ENCODE measurements at places on chromosomes 2 and 18.

GRCh38 chr2:64605026-64605471 is 48.7 kb downstream of the SERTAD2 start:
- DNase-seq, result no peak

GRCh38 chr2:10064932-10065772 is 15.1 kb downstream of the CYS1 start:
- no peak for DNase-seq

DNA sequence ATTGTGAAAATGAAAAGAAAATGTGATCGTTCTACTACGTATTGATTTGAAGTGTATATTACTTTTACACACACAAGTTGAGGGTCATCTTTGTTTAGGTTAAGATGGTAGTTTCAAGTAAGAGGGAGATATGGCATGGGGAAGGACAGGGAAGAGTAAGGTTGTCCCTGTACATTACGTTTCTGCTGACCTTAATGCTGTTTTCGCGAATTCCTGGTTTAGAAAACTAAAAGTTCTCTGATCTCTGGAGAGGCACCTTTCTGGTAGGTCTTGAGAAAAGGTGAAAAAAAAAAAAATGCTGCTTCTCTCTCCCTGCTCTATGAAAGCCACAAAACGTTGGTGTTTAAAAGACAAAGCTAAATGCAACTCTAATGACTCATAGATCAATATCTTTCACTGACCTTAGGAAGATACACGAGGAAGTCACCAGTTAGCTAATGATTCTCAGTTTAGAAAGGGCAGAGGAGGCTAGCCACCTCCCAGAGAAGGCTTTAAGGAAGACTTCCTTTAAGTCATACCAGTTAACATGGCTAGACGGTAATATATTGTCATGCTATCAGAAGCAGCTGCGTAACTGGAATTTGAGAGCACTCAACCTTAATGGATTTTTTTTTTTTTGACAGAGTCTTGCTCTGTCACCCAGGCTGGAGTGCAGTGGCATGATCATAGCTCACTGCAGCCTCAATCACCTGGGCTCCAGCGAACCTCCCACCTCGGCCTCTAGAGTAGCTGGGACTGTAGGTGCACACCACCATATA is 13.2 kb downstream of the TXNDC2 start:
- DNase-seq, result no peak

- DNase-seq, result no peak
These were observed 12.8 kb upstream of the ARL5A start for GRCh38 chr2:151841047-151841424.

- DNase-seq, result no peak
These were observed 1824.3 kb upstream of the CELF4 start for GRCh38 chr18:39389800-39390379.

DNA sequence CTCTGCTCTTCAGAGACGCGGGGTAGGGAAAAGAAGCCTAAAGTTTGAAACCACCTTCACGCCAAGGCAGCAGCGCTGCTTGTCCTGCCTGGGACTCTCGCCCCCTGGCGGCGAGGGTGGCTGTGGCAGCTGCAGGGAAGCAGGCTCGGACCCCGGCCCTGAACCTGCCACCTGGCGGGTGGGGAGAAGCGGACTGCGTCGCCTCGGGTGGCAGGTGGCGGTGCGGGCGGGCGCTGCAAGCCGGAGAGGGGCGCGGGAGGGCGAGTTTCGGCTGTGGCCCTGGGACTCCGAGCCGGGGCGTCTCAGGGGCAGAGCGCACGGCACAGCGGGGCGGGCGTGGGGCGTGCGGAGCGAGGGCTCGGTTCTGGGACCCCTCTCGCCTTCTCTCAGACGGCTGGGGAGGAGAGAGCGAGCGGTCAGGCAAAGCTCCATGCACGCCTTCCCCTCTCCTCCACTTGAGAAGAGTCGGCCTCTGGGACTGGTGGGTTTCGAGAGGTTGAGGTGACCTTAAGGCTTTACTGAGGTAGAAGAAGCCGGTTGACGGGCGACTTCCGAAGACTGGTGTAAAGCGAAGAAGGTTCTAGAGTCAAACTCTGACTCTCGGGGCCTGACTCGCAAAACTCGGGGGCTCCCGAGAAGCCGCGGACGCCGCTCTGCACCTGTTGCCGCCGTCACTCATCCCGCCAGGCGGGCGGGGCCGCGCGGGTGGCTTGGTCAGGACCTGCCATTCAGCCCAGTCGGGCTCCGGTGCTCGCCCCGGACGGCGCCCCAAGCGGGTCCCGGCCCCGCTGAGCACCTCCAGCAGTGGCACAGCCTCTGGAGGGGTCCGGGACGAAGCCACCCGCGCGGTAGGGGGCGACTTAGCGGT is 1.1 kb upstream of the BOLL start:
- DNase-seq, result peak; percentile 54

GRCh38 chr2:83112858-83113257 is 1346.2 kb downstream of the SUCLG1 start:
- DNase-seq, result no peak

Measured in MM.1S (cell line).